ENCODE measurements at places on chromosomes 2 and 18.

GRCh38 chr18:57956491-57956890, 87.5 kb upstream of the NEDD4L start:
- H3K27me3 ChIP-seq, result no peaks in the 10 kb centered on the region
- H3K27ac ChIP-seq, result no peak overlapping the region
- H3K36me3 ChIP-seq, result no peaks in the 10 kb centered on the region
- no peak for DNase-seq

- no peaks in the 10 kb centered on the region for H3K4me1 ChIP-seq
- H3K27me3 ChIP-seq, result no peaks in the 10 kb centered on the region
- no peak overlapping the region for H3K27ac ChIP-seq
- no peak overlapping the region for H3K4me3 ChIP-seq
These were observed 31.7 kb downstream of the RPE start for GRCh38 chr2:210034087-210034683.

GRCh38 chr2:179274749-179275148, 10.1 kb upstream of the SESTD1 start:
- H3K27ac ChIP-seq, result no peak overlapping the region
- no peaks in the 10 kb centered on the region for H3K36me3 ChIP-seq
- no peaks in the 10 kb centered on the region for H3K27me3 ChIP-seq
- no peak overlapping the region for H3K4me3 ChIP-seq

DNA sequence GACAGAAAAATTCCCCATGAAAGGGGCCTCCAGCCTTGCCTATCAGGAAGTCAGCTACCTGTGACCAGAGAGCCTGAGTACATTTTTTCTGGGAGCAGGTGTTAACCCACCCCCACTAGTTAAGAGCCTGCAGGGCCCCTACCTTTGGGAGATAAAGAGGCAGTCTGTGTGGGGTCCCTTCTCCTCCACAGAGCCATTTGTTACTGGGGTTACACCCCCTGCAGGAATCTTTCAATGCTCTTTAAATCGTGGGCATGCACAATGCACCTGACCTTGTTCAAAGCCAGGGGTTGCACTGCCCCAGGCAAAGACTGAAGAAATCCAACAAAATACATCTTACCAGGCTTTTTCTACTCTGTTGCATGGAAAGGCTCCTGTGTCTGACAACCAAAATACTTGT, 15.7 kb upstream of the LYPD6 start:
- no peak overlapping the region for H3K4me3 ChIP-seq
- no peak overlapping the region for H3K27ac ChIP-seq
- no peaks in the 10 kb centered on the region for H3K36me3 ChIP-seq
- DNase-seq, result no peak
